ENCODE measurements at places on chromosomes 1 and 21.

- DNase-seq = no peak
These were observed 116.0 kb downstream of the BCAR3 start for GRCh38 chr1:93565496-93566206.

DNA sequence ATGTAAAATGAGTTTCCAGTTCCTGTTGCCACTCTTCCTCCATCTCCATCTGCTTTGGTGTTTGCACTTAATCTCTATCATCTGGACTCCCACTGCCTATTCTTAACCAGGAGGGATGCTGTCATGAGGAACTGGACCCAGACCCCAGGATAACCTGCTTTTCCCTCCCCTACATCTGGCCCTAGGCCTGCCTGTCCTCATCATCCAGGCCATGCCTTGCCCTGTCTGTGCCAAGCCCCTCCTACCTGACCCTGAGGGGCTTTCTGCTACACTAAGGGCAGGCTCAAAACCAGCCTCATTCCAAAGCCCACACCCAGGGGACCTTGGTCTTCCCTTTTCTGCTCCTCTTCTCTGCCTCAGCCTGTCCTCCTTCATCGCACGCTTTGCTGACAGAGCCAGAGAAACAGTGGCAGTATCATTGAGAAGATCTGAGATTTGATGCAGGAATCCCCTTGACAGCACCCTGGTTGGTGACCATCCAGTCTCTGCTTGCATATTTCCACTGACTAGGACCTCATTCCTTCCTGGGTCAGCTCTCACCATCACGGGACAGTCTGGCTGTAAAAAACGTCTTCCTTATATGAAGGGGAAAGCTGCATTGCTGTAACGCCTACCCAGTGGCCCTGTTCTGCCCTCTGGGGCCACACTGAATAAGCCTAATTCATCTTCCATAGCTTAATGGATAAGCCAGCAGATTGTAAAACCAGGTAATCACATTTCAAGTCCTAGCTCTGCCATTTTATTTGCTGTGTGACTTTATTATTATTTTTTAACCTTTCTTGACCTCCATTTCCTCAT, 38.8 kb downstream of the PLXNA2 start:
- DNase-seq = no peak

DNA sequence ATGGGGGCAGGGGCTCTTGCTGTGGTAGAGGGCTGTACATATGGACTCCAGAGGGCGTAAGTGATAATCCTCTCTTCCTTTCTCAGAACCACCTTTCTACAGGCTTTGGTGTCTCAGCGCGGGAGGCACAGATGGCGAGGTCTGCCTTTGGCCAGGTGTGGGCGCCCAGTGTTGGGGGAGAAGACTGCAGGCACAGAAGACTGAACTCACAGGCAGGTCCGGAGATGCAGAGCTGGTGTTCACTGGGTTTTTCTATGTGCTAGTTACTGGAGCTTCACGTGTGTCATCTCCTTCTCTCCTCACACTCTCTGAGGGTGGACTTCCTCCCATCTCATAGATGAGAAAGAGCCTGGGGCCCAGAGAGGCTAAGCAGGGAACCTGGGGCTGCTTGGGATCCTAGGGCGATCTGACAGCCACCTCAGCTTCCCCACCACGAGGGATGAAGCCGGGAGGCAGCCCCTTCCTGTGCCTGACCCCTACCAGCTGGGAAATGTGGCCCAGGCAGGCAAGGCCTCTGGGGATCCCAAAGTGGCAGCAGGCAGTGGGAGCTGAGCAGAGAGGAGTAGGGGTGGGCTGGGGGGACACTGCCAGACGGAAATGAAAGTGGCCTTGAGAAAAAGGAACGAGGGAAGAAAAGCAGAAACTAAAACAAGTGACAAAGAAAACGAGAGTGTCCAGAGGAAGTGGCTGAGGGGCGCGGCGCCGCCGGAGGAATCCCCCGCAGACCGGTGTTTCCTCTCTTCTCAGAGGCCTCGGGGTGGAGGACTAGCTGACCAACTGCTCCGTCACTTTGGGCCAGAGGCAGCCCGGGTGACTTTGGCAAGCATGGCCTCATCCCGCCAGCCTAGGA, 191.6 kb downstream of the HIVEP3 start:
- peak; percentile 71 for DNase-seq

- DNase-seq = no peak
These were observed 34.2 kb downstream of the JUN start for GRCh38 chr1:58749646-58750045.

- no peak for DNase-seq
These were observed 7.6 kb upstream of the CA14 start for GRCh38 chr1:150249936-150250335.

DNA sequence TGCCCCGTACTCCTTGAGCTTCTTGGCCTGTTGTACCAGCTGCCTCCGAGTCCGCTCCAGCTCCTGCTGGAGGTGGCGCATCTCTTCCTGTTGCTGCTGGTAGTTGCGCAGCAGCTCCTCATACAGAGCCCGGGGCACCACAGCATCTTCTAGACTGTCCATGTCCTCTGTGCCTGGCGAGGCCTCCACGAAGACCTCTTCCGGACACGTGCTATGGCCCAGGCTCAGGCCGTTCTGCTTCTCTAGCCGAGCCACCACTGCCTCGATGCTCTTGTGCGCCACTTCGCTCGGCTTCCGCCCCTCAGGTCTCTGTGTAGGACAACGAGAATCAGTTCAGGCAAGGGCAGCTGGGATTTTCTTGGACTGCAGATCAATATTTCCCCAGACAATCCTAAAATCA, 17.7 kb downstream of the BEND5 start:
- DNase-seq = no peak

- no peak for DNase-seq
These were observed 303.3 kb downstream of the S1PR1 start for GRCh38 chr1:101540161-101540560.

DNA sequence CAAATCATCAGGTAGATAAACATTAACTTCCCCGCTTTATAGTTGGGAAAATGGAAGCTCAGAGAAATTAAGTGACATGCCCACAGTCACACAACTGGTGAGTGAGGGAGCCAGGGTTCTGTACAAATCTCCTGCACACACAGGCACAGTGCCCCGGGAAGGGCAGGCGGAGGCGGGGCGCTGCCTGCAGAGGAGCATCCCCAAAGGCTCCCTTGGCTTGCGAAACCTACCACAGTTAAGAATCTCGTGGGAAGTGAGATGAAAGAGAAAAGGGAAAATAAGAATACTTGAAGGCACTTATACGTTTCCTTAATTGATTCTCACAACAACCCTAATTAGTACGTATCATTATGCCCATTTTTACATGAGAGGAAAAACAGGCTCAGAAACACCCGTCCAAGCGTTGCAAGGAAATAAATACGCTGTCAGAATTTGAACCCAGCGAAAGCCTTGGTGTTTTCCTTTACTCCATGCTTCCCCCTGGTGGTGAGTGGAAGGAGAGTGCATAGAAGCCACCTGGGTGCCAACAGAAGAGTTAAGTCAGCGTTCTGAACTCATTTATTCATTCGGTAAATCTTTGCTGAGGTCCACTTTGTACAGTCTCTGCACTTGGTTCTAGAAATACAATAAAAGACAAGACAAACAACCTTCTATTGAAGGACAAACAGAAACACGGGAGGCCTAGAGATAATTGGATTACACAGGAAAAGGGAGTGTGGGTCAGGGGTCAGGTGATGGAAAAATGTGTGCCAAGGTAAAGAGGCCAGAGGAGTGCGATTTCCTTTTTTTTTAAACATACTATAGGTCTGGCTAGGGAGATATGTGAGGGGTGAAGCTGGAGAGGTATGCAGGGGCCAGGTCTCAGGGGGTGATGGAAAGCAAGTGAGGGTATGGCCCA, 28.4 kb downstream of the ACP6 start:
- no peak for DNase-seq

DNA sequence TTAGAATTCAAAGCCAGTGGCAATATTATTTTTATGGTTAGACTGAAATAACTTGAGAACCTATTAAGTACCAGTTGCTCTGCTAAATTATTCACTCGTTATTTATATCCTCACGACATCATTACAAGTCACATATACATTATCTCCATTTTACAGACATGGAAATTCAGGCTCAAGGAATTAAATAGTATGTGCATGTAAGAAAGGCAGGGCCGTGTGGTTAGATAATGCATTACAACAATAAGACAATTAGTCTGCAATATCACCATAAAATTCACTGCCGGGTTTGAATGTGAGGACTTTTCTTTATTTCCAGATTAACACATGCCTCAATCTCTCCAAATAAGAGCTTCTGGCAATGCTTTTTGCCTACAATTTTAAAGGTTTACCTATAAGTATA, 523.4 kb downstream of the PTBP2 start:
- DNase-seq = no peak

GRCh38 chr1:203269654-203270020, 35.7 kb upstream of the BTG2 start:
- no peak for DNase-seq

DNA sequence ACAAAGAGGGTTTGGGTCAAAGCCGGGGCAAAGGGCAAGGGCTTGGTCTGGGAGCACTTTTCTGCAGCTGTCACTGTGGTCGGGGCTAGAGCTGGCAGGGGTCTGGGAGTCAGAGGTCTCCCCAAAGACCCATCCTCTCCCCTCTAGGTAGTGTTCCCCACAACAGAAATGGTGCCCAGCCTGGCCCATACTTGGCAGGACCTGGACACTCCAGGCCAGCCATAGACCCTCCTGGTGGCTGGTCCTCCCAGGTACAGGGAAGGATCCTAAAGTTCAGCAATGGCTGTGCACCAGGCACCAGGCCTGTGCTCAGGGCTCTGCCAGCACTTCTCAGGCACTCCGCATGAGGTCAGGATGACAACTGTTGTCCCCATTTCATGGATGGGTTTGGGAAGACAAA, 11.0 kb downstream of the ESPN start:
- DNase-seq = no peak

DNA sequence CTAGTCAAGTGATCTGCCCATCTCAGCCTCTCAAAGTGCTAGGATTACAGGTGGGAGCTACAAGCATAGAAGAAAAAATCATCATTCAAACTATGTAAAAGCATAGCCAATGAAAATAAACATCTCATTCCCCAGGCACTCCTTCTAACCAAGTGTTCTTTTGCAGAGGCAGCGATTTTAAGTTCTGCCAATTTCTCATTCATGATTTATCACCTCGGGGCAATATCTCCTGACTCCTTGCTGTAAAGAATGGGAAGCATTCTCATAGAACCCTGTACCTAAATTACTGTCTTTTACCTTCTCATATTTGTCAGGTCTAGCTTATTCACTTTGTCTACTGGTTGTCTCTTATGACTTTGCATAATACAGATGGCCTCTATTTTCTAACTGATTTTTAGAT, 32.5 kb upstream of the IVNS1ABP start:
- no peak for DNase-seq

DNA sequence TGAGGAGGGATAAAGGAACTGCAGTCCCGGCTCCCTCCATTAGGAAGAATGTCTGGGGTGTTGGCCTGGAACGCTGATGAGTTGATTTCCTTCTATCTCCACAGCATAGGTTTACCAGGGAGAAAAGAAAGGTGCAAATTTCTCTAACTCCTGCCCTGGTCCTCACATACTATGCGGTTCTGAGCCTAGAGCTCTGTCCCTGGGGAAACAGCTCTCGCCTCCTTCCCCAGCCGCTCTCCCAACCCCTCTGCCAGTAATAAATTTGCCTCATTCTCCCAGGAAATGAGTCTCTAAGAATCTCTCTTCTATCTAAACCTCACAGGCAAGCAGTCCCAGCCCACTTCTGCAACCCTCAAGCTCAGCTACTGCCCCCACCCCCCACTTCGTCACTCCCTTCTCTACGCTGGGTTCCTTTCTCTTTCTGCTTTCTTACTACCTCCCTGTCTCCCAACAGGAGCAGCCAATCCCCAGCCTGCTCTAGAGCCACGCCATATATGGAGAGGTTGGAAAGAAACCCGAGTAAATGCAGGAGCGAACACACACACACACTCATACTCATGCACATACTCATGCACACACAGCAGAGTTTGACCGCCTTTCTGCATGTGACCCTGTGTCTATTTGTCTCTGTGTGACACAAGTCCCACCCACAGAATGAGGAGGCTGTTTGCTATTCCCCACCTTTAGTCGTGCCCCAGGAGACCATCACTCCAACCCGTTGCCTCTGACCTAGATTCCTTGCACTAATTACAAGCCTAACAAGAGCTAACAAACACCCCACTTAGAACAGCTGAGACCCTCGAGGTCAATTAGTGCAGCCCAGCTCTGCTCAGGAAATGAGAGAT, 13.4 kb downstream of the PLEKHO1 start:
- DNase-seq = no peak
